ENCODE measurements at places on chromosomes 16 and 17.

DNA sequence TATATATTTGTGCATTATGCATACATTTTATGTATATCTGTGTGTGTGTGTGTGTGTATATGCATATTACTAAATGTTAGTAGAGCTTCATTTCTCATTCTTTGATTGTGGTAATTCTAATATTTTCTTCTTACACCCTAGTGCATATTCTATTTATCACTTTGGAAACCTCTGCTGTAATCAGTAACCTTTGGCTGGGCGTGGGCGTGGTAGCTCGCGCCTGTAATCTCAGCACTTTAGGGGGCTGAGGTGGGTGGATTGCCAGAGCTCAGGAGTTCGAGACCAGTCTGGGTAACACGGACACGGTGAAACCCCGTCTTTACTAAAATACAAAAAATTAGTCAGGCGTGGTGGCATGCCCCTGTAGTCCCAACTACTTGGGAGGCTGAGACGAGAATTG, 26.9 kb downstream of the CPSF4L start:
- no peak for DNase-seq

DNA sequence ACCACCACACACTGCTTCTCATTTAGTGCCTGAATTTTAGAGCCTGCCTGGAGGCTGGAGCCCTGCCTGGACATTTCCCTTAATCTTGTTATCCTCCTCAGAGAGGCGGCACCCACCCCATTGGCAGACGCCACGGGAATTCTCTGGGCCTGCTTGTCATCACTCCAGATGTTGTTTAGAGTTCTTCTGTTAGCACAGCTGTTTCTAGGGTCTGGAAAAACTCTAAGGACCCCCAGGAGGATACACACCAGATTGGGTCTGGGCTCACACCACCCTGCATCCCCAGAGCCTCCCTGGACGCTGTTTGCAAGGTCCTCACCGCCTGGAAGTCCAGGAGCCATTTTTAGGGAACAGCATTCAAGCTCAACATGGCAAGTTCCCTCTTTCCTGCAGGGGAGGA, 565 bp upstream of the XAF1 start:
- no peak for DNase-seq

DNA sequence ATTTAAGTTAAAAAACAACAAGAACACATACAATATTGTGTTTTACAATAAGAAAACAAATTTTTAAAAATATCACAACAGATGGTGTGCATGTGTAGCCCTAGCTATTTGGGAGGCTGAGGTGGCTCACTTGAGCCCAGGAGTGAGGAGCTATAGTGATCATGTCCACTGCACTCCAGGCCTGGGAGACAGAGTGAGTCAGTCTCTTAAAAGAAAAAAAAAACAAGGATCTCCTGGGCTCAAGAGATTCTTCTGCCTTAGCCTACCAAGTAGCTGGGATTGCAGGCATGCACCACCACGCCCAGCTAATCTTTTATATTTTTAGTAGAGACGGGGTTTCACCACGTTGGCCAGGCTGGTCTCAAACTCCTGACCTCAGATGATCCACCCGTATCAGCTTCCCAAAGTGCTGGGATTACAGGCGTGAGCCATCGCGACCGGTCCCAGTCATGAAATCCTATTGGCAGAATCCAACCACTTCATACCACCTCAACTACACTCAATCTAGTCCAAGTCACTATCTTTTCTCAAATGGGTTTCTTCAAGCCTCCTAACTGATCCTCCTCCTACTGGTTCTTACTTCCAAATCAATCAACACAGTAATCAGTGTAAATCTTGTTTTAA, 55.0 kb downstream of the STH start:
- peak; percentile 28 for DNase-seq

- DNase-seq, result no peak
Observed at GRCh38 chr17:6100891-6101500, 30.8 kb downstream of the WSCD1 start.

DNA sequence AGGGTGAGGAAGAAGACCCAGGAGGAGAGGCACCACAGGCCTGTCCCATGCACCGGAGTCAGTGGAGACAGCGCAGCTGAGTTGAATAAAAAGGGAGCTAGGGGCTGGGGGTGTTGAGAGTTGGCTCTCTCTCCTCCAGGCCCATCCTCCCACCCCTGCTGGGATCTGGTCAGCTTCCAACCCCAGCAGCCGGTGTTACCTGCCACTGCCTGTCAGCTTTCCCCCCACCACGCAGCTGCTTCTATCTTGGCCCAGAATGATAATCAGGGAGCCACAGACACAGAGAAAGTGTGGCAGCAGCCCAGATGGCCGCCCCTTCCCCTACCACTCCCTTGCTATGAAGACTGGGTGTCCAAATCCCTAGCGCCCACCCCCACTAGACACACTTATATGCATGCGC, 120.6 kb upstream of the RPL38 start:
- DNase-seq, result no peak

GRCh38 chr17:79834565-79835469, 4.4 kb downstream of the CBX4 start:
- no peak for DNase-seq

- no peak for DNase-seq
Observed at GRCh38 chr16:12057266-12057665, 80.7 kb downstream of the SNX29 start.

- DNase-seq, result no peak
Observed at GRCh38 chr17:55124730-55125360, 139.9 kb upstream of the HLF start.

- no peak for DNase-seq
Observed at GRCh38 chr16:379961-380761, 1.6 kb downstream of the PGAP6 start.

DNA sequence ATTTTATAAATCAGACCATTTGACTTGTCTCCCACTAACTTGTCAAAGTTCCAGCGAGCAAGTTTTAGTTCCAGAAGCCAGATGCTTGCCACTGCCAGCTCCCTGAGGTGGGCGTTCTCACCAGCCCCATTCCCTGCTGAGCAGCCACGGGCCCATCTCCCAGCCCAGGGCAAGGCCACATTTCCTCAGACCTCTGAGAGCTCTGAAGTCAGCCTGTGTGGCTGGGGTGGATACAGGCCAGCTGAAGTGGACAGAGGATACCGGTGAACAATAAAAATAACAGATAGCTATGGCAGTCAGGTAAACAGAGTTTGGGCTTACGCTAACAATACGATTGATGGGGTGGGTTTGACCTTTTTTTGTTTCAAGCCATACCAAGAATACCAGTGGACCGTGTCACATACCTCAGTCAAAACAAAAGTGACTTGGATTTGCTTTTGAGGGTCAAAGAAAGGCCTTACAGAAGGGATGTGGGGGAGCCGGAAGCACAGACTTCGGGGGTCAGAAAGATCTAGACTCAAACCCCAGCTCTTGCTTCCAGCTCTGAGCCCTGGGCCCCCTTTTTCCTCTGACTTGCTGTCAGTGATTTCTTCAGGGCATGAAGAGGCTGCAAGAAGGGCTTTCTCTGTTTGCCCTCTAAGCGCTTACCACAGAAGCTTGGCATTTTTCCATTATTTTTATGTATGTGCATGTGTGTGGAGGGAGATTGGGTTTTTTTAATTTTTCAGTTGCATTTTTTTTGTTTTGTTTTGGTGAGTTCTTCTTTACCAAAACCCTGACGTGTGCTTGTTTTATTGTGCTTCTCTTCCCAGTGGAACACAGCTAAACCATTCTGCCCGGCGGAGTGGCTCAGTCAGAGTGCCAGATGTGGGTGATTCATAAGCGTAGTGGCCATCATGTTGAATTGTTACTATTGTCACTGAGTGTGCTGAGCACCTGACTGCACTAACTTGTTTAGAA, 109.9 kb downstream of the GNAO1 start:
- no peak for DNase-seq

- DNase-seq, result peak; percentile 82
Observed at GRCh38 chr17:59149051-59149450, 5.9 kb downstream of the SKA2 start.

DNA sequence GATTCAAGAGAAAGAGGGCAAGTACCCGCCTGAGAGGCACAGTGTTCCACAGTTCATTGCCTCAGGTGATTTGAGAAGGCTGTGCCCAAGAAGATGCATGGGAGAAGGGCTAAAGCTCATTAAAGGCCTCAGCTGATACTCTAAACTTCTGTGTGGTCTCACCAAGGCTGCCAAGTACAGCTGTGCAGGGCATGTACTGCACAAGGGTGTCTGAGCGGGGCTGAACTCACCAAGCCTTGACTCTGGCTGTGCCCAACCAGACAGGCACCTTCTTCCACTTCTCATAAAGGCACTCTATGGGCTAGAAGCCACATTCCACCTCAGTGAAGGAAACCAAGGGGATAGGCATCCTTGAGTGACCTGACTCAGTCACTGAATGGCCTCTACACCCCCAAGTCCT, 12.7 kb downstream of the LRRC75A start:
- DNase-seq, result no peak

All from mammary epithelial cell (primary cell).